ENCODE measurements at places on chromosomes 1 and 21.

DNA sequence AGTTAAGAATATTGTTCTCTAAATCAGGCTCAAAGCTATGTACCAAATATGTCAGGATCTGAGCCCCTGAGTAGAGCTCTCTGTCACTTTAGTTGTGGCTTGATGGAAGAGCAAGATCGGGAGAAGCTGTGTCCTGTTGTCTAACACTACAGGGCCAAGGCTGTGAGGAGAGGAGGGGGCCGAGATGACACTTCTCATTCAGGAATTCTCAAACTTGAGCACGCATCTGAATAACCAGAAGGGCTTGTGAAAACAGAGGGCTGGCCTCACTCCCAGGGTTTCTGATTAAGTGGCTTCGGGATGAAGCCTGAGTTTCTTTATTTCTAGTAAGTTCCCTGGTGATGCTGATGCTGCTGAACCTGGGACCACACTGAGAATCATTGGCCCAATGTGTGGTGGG lies 209.2 kb upstream of the DAB1 start:
- no peak for DNase-seq

DNA sequence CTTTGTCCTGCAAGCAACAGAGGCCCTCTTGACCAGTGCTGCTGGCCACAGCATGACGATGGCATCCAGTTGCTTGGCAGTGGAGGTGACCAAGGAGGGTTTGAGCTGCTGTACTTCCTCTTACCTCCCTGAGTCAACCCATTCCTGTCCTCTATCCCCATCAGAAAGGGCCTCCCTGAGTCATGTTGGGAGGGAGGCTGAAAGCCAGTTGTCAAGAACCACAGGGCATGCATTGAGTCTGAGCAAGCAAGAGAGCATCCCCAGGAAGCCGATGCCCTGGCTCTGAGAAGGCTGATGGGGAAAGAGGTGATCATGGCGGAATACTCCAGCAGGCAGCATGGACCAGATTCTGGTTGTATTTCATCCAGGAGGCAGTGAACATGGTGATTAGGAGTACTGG lies 69.6 kb downstream of the LACTBL1 start:
- DNase-seq: no peak

- no peak for DNase-seq
Observed at GRCh38 chr1:92834617-92835016, 2.8 kb downstream of the RPL5 start.

DNA sequence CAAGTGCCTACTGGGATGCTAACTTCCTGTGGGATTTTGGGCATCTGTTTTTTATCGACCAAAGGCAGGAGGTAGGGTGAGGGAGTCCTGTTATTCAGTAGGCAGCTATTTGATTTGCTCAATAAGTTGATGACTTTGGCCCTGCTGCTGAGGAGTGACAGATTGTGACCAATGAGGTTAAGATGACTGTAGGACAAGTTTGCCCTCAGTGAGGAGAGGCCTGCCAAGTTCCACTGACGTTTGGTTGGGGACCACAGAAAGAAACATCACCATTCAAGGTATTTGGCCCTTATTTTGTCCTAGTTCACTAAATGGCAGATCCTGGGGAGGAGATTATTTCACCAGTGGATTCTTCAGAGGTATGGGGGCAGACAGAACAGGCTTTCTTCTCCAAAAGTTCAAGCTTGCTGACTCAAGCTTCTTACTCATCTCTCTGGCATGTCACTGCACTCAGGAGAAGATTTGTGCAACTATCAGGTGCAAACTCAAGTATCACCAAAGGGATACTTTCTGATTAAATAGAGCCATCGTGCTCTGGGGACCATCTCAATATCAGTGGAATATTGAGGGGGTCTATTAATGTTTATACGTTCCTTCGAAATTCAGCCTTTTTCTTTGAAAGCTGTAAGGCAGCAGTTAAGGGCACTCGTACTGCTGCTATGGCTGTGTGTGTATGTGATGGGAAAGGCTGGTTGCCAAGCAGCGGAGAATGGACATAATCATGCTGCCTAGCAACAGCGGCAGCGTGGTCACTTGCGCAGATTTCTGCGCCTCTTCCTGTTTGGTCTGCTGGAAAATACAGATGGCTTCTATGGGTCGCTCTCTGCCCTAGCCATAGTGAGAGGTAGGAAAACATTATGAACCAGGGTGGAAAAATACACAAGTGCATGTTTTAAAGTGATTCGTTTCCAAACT lies 78.7 kb downstream of the PBX1 start:
- no peak for DNase-seq

DNA sequence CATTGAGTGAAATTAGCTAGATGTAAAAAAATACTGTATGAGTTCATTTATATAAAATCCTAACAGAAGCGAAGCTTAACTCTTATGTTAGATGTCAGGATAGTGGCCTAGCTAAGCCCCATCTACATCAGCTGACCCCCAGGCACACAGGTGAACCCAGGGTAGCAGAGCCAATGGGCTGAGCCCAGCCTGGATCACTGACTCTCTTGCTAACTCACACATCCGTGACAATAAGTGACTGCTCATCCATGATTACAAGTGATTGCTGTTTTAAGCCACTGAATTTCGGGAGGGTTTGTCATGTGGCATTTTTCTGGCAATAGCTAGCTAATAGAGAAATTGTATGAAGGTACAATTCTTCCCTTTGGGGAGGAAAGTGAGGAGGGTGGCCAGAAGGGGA lies 55.2 kb upstream of the COG2 start:
- DNase-seq: no peak

Data from activated CD4-positive, alpha-beta T cell treated with anti-CD3 and anti-CD28 coated beads for 48 hours (primary cell).